ENCODE measurements at places on chromosomes 2 and 18.
A peak's percentile ranks its signal among the peaks of the same experiment; 100 is the strongest.

DNA sequence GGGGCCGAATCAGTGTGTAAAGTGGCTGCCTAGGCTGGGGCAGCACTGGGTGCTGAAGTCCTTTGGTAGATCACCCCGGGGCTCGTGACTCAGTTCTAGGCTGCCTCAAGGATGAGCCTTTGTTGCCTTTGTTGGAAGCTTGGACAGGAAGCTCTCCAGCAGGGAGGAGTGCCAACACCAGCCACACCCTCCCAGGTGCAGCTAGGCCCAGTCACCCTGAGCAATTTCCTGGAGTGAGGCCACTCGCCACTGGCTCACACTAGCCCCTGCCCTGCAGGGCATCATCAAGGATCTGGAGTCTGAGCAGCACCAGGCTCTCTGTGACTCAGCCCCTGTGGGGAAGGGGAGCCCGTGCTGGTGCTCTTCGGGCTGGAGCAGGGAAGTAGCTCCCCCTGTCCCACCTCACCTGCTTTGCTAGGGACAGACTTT is 6.7 kb upstream of the SDC1 start:
- no peak for DNase-seq

GRCh38 chr2:109701362-109701761 is 87.2 kb downstream of the SOWAHC start:
- DNase-seq = no peak

GRCh38 chr18:21267400-21267799 is 25.4 kb downstream of the GREB1L start:
- no peak for DNase-seq

GRCh38 chr2:221334481-221335218 is 237.5 kb downstream of the EPHA4 start:
- DNase-seq = no peak

DNA sequence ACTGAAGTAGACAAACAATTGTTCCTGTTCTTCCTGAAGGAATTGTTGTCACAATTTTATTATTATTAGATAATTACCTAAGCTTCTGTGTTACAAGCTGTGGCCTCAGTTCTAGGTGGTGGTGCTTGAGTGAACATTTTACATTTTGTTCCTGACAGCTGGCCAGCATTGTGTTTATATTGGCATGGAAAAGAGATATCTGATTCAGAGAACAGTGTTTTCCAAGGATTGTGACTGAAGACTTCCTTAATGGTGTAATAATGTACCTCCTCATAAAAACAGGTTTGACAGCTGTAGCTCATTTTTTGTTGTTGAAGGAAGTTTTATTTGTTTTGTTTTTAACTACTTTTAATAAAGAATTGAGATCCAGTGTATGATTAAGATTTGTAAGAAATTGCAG is 95.2 kb downstream of the EPB41L5 start:
- peak; percentile 22 for DNase-seq

DNA sequence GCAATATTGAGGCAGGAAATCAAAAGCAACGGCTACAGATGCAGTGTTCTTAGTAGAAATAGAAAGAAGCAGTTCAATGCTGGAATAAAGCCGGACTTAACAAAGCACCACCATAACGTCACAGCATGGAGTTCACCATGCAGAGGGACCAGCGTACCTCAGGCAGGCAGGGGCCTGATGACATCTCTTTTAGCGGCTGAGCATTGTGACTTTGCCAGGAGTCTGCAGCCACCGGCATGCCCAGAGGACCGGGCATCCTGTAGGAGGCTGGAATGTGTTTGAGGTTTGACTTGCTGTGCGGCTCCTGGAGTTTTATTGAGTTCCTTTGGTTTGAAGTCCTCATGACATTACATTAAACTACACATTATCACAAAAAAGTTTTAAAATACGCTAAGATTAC is 139.8 kb downstream of the UXS1 start:
- DNase-seq = no peak

- DNase-seq = no peak
These were observed 306.7 kb upstream of the CCDC68 start for GRCh38 chr18:55265984-55266383.

- peak; percentile 77 for DNase-seq
These were observed 54.6 kb downstream of the PIKFYVE start for GRCh38 chr2:208320686-208321085.

DNA sequence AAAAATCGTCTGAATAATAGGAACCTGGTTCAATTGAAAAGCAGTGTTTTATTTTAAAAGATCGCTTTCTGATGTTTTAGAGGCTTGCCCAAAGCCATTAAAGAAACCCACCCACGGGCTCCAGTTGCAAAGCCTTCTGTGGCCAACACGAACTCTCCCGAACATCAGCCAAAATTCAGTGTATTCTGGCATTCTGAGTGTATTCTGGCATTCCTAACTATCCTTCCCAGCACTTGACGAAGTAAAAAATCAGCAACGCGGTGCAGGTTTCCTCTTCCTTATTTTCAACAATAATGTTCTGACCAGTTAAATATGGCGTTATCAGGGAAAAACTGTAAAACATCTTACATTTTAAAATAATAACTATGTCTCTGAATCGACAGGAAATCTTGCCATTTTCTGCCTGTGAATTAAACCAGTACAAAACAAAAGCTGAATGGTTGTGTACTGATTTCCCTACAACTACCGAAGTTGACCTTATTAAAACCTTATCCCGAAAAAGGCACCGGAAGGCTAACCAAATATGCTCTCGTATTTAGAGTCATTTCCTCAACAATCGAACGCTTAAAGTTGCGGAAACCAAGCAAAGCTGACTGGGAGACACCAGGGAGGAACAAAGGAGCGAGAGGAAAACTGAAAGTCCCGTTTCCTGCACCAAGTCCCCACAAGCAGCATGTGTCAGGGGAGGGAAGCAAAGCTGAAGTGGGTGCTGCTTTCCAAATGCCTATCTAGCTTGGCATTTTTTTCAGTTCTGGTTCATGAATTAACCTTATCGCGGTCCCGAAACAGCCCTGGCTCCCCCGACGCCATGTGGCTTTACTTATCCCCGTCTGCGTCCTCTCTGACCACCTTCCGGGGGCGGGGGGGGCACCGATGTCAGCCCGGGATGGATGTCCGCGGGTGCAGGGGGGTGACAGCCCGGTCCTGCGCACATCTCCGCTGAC is 44.3 kb downstream of the ZNF516 start:
- peak; percentile 79 for DNase-seq

DNA sequence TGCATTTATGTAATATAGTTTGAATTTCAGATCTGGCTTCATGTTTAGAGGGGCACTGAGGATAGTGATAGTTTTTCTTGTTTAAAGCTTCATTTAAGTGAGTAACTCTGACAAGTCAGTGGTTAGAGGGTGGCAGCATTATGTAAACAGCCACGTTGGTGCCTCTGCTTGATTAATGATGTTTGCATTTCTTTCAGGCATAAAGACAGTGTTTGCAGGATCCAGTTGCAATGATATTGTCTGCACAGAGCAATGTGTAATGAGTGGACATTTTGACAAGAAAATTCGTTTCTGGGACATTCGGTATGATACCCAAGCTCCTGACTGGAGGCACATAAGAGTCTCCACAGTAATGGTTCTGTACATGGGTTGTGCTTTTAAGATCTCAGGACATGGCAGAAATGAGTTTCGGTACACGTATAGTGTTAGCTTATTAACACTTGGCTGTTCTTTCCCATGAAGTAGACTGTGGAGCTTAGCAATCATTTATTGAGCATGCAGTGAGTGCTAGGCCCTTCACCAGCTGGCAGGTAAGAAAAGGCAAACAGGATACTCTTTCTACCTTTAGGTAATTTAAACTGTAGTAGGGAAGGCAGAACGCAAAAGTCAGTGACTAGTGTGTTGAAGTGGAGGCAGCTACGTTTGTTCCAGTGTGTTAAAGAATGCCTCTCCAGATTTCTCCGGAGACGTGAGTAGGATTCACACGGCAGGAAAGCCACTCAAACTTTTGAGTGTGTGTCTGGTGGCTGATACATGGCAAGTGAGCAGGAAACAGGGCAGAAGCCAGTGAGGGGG is 17.4 kb upstream of the SAG start:
- no peak for DNase-seq

- DNase-seq = no peak
These were observed 226.4 kb upstream of the NRXN1 start for GRCh38 chr2:51258301-51258700.
